Stomach (tissue), 19 donors: ENCODE measurements at places on chromosomes 5 and 9. TPM values are rescaled to one million over a fixed set of nuclear protein-coding genes. Genes with fewer than 3 reads are reported as not detected.

DNA sequence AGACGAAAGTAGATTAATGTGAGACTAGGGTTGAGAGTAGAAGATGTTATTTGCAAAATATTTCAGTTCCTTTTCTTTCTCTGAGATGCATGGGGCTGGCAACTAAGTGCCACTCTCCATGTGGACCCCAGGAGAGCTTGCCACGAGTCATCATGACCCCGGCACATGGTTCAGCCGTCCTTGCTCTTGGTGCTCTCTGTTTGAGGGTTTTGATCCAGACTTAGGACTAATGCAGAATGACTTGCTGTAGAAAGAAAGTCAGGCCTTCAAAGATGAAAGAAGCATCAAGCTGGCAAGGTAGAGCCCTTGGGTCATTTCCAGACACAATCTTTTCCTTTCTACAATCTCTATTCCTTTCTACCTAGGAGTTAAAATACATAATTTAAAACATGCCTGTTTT, 84.7 kb downstream of the RASGRF2 start:
- H3K27me3 ChIP-seq = no peaks in the 10 kb centered on the region
- H3K36me3 ChIP-seq = no peaks in the 10 kb centered on the region
- H3K4me3 ChIP-seq = no peak overlapping the region

DNA sequence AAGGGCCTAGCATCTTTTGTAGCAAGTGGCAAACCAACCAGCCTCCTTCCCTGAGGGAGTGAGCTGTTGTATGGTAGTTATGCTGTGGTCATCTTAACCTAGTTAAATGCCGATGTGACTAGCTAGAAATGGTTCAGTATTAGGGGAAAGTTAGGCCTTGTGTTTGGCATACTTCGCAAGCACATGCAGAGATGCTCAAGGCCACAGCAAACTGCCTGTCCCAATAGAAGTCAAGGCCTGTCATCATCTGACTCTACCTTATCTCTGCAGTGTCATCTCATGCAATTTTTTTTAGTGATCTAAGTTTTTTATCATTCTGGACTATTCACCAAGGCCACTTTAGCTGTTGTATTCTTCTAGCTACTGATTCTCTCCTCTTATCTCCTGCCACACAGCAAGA, 5.2 kb upstream of the EXOSC3 start:
- no peak overlapping the region for H3K4me3 ChIP-seq
- no peak overlapping the region for H3K27ac ChIP-seq

DNA sequence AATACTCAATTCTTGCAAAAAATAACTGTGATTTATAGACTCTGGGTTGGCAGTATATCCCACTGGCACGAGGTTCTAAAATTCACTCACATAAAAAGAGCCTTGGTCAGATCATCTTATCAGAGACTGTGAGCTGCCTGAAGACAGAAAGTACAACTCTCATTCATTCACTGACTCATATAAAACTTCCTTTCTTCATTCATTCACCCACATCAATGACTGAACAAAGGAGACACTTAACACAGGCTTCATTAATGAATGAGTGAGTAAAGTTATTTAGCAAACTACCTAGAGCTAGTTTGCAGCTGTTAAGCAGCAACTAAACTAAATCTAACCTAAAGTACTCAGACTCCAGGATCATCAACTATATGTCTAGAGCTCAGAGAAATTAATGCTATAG, 214.7 kb downstream of the DENND1A start:
- peaks cover 5% of the 10 kb centered on the region for H3K4me1 ChIP-seq
- DNase-seq = no peak
- H3K4me3 ChIP-seq = no peak overlapping the region
- no peak overlapping the region for H3K27ac ChIP-seq
- H3K27me3 ChIP-seq = no peaks in the 10 kb centered on the region

The ELAVL2 gene
- total RNA-seq = not detected

The VCAN gene
- total RNA-seq = 15.2 TPM

DNA sequence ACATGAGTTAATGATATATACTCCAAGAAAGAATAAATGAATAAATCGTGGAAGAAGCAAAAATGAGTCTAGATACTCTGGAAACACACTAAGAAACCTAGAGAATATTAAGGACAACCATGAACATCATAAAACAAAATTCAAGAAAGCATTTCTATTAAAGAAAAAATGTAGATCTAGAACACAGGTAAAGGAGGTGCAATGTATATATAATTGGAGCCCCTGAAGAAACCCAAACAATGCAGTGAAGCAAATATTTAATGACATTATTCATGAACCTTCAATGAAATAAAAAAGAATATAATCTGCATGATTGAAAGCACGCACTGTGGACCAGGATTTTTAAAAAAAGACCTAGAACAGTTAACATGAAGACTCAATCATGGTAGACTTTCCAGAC, 150.1 kb downstream of the ATPSCKMT start:
- no peak overlapping the region for H3K4me3 ChIP-seq
- no peak overlapping the region for H3K27ac ChIP-seq
- no peak for DNase-seq
- no peaks in the 10 kb centered on the region for H3K27me3 ChIP-seq
- no peaks in the 10 kb centered on the region for H3K4me1 ChIP-seq
